ENCODE measurements at places on chromosomes 4 and X. TPM values are rescaled to one million over a fixed set of nuclear protein-coding genes. Genes with fewer than 3 reads are reported as not detected.

Gene ZNF595
- total RNA-seq = 11.0 TPM

Gene GAGE13
- total RNA-seq = not detected

Gene NMU
- total RNA-seq = not detected

Gene NDP
- 0.41 TPM for total RNA-seq

Gene TRMT44
- total RNA-seq = 10.8 TPM

All from fibroblast of the aortic adventitia (primary cell).